ENCODE measurements at places on chromosomes 1 and 21.

GRCh38 chr1:33727310-33727709 lies 136.6 kb upstream of the HMGB4 start:
- DNase-seq, result no peak

DNA sequence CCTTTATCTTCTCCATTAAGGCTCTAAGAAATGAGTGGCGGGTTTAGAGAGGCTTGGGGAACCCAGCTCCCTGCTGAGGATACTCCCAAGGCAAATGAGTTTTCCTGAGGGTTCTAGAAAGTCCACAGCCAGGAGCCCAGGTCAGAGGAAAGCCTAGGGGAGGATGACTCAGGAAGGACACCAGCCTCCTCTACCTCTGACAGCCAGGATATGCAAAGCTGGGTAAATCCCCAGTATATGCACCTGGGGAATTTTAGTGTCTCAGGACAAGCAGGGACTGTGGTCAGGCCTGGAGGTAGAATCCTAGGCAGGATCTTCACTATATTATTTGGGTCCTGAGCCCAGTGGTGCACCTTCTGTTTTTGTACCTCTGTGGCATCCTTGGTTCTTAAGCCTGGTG lies 23.5 kb upstream of the WNT4 start:
- no peak for DNase-seq

DNA sequence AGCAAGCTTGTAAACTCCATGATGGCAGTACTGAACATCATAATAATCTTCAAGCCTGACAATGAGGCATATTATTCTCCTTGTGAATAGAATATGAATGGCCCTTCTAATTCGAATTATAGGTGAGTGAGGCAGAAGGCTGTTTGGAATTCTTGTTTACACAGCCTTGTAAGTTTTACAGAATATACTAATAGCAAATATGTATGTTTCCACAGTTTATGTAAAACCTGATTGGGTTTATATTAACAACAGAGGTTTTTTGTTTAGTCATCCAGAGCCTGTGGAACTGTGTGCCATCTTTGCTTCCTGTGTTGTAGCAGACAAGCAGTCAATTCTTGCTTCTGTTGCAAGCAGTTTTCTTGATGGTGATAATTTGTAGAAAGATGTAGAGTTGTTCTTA lies 8.0 kb downstream of the OSBPL9 start:
- DNase-seq, result no peak

GRCh38 chr1:41368366-41368765 lies 7.1 kb downstream of the FOXO6 start:
- DNase-seq, result no peak

GRCh38 chr1:96513136-96513535 lies 208.4 kb upstream of the PTBP2 start:
- no peak for DNase-seq

- no peak for DNase-seq
Measured at GRCh38 chr21:34557261-34557660, 45.3 kb upstream of the KCNE1 start.

- no peak for DNase-seq
Measured at GRCh38 chr1:33317946-33318345, 3.0 kb downstream of the A3GALT2 start.

DNA sequence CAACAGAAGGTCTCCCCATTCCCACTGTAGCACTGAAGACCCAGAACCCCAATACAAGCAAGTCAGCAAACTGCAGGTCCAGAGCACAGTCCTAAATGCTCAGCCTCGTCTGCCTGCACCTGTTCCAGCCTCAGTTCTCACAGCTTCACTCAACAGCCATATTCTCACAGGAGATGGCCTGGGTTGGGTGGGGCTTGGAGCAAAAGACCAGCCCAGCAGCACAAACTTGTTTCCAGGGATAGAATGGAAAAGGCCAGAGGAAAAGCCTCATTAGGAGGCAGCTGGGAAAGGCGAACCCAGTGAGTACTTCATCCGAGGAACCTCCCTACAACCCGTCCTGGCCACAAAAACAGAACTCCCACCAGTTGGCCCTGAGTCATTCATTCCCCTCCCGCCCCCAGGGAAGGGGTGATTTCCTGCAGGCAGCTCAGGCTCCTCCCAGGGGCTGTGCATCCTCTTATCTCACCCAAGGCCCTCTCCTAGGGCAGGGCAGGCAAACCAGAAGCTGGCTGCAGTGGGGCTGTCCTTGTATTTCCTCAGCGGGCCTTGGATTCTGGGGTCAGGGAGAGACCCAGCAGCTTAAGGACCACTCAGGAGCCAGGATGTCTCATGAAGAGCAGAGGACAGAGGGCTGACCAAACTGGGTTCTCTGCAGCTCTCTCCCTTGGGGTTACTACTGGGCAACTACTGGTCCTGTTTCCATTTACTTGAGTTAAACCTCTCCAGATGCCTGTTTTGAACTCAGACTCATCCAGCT lies 7.4 kb upstream of the MPL start:
- DNase-seq, result peak; percentile 82

GRCh38 chr1:26017606-26018005 lies 4.0 kb upstream of the EXTL1 start:
- DNase-seq, result no peak

GRCh38 chr1:6578624-6579373 lies 995 bp upstream of the ZBTB48 start:
- no peak for DNase-seq

DNA sequence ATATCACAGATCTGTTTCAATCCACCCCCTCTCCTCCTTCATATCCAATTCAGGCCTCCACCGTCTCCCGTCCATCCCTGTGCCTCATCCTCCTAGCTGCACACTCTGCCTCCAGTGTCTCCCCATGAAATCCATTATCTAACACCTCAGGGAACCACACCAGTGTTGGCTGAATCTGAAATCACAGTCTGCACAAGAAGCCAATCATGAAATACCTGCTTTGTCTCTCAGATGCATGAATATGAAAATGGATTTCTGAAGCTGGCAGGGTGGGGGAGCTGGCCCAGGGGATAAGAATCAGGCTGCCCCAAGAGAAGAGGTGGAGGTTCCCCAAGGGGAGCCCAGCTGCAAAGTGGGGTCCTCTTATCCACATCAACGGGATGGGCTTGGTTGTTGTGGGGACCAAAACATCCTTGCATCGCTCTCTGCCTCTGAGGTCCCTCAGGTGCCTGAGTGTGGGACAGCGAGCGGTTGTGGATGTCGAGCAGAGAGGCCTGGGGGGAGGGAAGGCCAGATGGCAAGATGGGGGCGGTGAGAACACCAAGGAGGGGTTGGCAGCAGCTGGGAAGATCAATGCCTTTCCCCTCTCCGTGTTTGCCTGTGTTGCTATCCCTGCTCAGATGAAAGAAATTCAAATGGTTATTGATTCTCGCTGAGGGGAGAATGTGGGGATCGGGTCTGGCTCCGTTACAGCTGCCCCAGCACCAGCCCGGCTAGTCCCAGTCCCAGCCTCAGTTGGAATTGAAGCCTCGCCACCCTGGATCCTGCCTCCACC lies 237.3 kb upstream of the POU3F1 start:
- no peak for DNase-seq

- no peak for DNase-seq
Measured at GRCh38 chr21:46369520-46370235, 45.7 kb downstream of the PCNT start.

- no peak for DNase-seq
Measured at GRCh38 chr1:40684669-40685068, 6.8 kb upstream of the NFYC start.

DNA sequence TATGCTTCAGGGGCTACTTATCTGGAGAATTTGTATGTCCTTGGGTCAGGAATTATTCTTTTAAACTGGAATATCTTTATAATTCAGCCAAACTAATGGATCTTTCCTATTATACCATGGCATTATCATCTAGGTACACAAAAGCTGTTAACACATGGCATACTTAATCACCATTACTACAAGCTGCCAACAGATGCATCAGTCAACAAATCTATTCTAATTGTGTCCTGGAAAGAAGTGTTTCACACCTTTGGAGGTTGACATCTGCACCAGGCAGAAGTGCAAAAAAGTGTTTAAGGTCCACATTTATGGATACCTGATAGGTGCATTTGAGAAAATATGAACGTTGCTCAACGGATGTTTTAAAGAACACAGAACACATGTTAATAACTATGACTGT lies 470.2 kb upstream of the ADGRL2 start:
- DNase-seq, result no peak

DNA sequence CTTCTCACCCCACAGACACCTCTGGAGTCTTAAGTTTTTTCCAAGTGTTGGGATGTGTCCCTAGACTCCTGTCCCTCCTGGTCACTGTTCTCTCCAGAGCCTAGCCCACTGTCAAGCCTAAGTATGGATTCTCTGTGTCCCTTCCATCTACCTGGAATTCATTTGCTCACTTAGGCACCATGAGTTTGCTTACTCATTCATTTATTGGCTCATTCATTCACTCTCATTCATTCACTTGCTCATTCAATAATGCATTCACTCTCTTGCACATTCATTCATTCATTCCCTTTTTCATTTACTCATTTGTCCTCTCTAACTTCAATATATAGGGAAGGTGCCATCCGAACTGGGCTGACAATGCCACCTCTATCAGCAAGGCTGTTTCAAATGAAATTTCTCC lies 1.6 kb downstream of the S100A16 start:
- DNase-seq, result no peak

- DNase-seq, result no peak
Measured at GRCh38 chr1:117389779-117390178, 22.5 kb downstream of the MAN1A2 start.

DNA sequence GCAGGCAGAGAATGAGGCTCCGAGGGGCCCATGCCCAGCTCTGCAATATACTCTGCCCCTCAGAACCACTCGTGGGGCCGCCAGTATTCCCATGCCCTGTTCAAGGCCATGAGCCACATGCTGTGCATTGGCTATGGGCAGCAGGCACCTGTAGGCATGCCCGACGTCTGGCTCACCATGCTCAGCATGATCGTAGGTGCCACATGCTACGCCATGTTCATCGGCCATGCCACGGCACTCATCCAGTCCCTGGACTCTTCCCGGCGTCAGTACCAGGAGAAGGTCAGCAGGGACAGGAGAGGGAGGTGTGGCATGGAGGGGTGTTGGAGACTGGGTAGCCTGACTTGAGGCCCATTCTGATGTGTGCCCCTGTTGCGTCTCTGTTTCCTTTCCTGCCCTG lies 7.2 kb downstream of the HCN3 start:
- DNase-seq, result no peak

DNA sequence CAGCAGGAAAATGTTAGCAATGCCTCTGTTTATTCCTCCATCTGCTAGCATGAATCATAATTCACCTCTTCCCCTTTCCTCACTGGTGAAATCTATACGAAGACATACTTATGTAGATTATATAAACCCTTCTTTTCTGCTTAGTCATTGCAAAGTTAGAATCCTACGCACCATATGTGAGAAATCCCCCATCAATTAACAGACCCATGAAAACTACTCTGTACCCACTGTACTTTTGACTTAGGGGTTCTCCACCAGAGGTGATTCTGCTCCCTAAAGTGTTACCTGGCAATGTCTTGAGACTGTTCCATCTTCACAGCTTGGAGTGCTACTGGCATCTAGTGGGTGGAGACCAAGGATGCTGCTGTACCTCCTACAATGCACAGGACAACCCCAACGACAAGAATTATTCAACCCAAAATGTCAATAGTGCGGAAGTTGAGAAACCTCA lies 49.6 kb upstream of the KCTD3 start:
- peak; percentile 8 for DNase-seq

- no peak for DNase-seq
Measured at GRCh38 chr1:160864173-160864572, 1.5 kb upstream of the CD244 start.

DNA sequence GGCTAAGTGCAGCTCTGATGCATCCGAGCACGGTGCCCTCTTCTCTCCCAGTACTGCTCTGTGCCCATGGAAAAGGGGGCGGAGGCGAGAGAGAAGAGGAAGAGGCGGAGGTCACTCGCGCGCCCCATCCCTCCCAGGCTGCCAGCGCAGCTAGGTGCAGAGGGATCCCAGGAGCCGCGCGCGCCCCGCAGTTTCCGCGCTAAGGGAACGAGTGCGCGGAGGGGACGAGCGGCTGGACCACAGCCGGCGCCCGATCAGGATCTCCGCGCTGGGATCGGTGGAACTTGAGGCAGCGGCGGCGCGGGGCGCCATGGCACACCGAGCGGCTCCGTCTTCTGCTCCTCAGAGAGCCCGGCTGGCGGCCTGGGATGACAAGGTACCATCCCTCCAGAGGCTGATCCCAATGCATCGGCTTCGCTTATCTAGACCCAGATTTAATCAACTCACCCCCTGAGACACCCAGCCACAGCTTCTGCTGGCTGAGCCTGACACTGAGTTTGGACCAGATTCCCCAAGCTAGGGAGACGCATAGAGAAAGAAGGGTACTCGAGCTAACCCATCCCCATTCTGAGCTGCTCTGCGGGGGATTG lies at the start of gene PTGFR:
TSS of gene PTGFR (plus strand) at position 114 of the 590 bp plus-strand sequence. CDS start 1,770 bp downstream, outside the sequence.
- DNase-seq, result peak; percentile 49

DNA sequence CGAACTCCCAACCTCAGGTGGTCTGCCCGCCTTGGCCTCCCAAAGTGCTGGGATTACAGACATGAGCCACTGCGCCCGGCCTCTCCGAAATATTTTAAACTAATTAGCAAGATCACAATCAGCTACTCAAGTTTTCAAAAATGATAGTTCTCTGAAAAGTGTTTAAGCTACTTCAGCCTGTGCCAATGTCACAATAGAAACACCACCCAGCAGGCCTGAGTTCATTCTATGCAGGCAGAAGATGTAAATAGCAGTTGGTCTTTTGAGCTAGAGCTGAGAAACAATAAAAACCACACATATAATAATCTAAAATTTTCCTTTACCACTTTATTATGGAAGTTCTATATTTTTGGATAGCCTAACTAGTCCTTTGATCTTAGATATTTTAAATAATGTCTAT lies 96.1 kb downstream of the LRRC40 start:
- no peak for DNase-seq

GRCh38 chr1:88774151-88774556 lies 90.1 kb downstream of the PKN2 start:
- no peak for DNase-seq

- peak; percentile 80 for DNase-seq
Measured at GRCh38 chr1:81799939-81800694, 617 bp upstream of the ADGRL2 start.
